ENCODE measurements at places on chromosomes 2 and 18. TPM values are rescaled to one million over a fixed set of nuclear protein-coding genes. Genes with fewer than 3 reads are reported as not detected.

The UGT1A3 gene
- total RNA-seq: 1.4 TPM

The KCNG3 gene
- total RNA-seq: 1.2 TPM

The CCDC74B gene
- total RNA-seq: 13.4 TPM

- ATAC-seq: no peak
These were observed 143.3 kb downstream of the IRS1 start for GRCh38 chr2:226656367-226656766.

DNA sequence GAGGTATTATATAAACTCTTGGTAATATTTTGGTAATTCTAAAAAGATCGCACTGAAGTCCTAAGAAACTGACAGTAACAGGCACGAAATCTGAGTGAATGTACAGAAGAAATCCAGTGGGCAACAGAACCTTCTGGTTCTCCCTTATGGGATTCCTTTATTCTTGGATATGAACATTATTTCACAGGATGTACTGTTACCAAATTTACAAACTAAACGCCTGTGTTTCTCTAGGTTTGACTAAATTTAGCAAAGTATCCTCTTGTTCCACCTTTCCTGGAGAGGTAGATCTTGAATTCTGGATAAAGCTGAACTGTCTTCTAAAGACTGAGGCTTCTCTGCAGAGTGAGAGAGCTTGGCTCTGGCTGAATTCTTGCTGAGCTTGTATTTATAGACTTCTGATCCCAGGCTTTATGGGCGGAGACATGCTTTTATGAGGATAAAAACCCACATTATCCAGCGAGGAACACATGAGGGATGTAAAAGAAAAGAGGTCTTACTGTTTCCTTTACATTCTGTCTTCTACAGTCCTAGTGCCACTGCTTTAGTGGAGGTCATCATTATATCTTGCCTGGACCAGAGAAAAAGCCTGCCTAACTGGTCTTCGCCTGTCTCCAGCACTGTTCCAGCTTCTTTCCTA, 220.8 kb downstream of the CDH2 start:
- ATAC-seq: peak; percentile 39

DNA sequence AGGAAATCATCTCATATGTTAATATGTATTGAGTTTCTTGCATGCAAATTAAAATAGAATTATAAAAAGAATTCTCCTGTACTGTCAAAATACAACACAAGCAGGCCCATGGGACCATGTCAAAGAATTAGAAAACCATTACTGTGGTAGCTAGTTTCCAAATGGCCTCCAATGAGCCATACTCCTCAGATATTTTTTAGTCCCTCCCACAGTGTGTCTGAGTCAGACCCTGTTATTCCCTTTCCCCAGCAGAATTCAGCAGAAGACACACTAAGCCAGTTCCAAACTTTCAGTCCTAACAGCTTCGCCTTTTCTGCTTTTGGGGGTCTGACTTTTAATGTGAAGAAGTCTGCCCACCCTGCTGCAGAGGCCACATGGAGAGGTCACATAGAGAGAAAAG, 86.7 kb downstream of the FIGN start:
- ATAC-seq: no peak

DNA sequence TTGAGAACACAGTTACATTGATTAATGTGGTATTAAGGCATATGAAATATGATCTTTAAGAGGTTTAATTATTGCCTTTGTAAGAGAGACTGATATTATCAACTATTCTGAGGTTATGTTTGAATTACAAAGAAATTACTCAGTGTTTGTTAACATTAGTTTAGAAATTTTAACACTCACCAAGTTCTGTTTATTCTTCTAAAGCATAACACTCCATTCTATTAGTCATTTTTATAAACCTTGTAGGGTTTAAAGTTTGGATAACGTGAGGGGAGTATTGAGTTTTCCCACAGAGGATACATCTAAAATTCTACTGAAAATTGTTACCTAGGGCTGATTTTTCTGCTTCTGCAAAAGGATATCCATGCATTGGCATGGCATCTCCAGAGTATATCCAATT, 7.7 kb downstream of the CCDC178 start:
- ATAC-seq: no peak

DNA sequence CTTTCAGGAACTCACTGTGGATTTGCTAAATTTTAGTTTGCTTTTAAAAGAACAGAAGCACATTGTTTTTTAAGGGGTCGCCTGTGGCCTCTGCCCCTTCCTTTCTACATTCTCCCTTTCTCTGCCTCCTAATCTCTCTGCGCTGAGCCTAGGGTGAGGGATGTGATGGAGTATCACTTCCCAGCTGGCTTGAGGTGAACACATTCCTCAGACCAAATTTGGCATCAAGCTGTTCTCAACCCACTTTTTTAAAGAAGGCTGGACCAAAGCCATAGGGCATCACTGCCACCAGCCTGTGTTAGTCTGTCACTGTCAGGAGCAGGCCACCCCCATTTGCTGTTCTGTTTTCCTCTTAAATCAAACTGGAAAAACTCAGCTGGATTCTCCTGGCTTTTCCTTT, 27.4 kb downstream of the EIF4E2 start:
- no peak for ATAC-seq

- no peak for ATAC-seq
These were observed 108.1 kb downstream of the ADCYAP1 start for GRCh38 chr18:1012775-1013174.

DNA sequence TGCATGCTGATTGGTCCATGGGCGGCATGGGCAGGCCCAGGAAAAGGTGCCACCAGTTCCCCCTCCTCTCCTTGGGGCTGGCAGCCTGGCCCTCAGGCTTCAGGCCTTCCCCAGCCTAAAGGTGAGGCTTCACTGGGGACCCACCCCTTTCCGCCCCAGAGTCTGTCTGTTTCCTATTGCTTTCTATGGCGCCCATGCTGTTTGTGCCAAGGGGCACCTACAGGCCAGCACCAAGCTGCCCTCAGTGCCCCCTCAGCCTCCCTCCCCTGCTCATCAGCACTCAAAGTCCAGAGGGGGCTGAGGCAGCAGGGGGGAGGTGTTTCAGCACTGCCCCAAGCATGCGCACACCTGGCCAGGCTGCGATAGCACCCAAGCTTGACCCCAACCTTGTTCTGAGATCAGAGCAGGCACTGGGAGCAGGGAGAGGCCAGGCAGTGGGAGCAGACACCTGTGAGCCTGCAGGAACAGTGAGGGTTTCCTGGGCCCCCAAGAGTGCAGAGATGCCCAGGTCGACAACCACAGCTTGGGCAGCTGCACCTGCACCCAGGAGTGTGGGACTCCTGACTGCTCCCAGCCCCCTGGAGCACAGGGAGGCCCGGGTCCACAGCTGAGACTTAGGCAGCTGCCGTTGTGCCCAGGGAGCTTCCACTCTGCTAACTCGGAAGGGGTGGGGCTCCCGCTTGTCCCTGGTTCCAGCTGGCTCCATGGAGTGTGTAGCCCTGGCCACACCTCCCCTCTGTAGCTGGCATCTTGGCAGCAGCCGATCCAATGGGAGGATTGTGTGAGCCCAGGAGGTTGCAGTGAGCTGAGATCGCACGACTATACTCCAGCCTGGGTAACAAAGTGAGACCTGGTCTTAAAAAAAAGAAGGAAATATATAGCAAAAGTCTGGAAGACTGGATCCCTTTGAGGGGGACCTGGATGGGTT, 69.1 kb downstream of the NCAPH start:
- ATAC-seq: peak; percentile 72

Measured in motor neuron (in vitro differentiated cells).